Activated T-cell treated with anti-CD3 and anti-CD28 coated beads, Interleukin-2, amount 50 U/mL, for 72 hours (primary cell): ENCODE measurements at places on chromosomes 16 and 17. TPM values are rescaled to one million over a fixed set of nuclear protein-coding genes. Genes with fewer than 3 reads are reported as not detected.

ACSM2B gene
- total RNA-seq: not detected

- peaks cover 49% of the 10 kb centered on the region for H3K4me1 ChIP-seq
- H3K27ac ChIP-seq: peak overlapping the region; percentile 84
- DNase-seq: peak; percentile 77
- H3K36me3 ChIP-seq: peaks cover 5% of the 10 kb centered on the region
These were observed 10.0 kb downstream of the ATP5PD start for GRCh38 chr17:75036643-75037268.

- H3K4me3 ChIP-seq: peak overlapping the region; percentile 54
- H3K4me1 ChIP-seq: peaks cover 81% of the 10 kb centered on the region
- peaks cover 33% of the 10 kb centered on the region for H3K27me3 ChIP-seq
- DNase-seq: peak; percentile 58
- no peaks in the 10 kb centered on the region for H3K36me3 ChIP-seq
These were observed 48.5 kb downstream of the IRF8 start for GRCh38 chr16:85947230-85948137.

DNA sequence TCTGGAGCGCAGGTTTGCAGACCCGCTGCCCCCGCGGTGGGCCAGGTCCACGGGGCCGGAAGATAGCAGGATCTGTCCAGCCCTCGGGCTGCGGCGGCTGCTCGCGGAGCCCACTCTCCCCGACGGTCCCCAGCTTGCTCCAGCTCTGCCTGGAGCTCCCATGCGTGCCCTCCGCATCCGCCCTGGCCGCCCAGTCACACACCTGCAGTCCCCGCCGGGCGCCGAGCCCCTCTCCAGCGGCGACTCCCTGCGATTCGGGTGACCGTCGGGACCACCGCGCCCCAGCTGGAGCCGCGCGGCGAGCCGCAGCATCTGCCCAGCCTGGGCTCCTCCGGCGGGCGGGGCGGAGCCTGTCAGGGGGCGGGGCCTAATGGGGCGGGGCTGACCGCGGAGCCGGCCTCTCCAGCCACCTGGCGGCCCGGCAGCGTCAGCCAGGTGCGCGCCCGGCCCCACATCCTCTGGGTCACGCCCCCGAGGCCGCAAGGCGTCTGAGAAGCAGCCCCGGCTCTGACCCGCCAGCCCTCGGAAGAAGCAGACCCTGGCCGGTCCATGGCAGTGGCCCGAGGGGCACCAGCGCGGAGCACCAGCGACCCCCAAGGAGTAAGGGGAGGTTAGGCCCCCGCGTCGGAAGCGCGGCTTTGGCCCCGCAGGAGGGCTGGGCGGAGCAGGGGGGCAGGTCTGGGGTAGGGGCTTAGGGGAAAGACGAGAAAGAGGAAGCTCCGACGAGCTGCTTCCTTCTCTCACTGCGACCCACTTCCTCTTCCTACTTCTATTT, at the start of gene PIK3R5:
Gene PIK3R5 (minus strand): TSS at position 314 of the 775 bp plus-strand sequence. CDS start 54,213 bp downstream, outside the sequence.
- H3K27me3 ChIP-seq: no peaks in the 10 kb centered on the region
- peak; percentile 69 for DNase-seq
- H3K27ac ChIP-seq: peak within 1 kb of the TSS; percentile 86
- H3K4me1 ChIP-seq: peaks cover 61% of the 10 kb centered on the region
